Activated T-helper 9 cell treated with anti-CD3 and anti-CD28 coated beads, Interleukin-2, amount 50 U/mL, for 16 hours (primary cell): ENCODE measurements at places on chromosomes 6 and 20.

DNA sequence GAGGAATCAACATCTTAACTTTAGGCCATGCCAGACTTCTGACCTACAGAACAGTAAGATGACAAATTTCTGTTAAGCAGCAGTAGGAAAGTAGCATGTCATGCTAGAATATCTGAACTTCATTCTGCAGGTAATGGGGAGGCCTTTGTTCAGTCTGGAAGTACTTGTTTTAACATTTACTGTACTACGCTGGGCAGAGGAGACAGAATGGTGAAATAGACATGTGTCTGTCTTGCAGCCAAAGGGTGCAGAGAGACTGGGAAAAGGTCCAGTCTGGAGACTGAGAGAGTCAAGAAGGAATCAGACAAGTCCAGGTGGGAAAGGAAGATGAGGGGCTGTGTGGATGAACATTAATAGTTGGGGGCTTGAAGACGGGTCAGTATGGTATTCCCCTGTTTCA is 17.5 kb upstream of the ZBTB2 start:
- no peak for DNase-seq

DNA sequence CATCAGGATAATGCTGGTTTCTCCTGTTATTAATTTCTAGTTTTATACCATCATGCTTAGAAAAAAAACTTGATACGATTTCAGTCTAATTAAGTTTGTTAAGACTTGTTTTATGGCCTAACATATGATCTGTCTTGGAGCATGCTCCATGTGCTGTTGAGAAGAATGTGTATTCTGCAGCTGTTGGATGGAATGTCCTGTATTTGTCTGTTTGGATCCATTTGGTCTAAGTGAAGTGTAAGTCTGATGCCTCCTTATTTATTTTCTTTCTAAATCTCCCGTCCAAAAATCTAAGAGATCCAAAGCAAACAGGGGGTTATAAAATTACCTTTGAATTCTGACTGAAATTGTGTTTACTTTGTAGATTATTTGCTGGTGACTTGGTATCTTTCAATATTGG is 30.0 kb upstream of the PRND start:
- DNase-seq = no peak

- no peak for DNase-seq
These were observed 104.4 kb upstream of the SNX9 start for GRCh38 chr6:157718503-157719187.

DNA sequence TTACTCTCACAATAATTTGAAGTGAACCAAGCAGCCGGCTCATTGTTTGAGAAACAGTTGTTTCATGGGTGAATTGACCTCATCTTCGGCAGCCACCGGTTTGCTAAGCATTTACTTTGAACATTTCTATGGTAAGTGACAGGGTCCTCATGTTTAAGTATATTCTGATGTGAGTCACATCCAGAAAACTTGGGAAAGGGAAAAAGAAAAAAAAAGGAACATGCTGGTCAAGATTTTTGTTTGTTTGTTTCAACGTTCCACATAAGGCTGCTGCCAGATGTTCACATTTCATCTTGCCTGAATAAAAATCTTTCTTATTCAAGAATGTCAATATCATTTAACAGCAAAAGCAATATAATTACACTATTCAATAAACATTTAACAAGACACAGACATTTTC is 55.0 kb upstream of the EXOC2 start:
- no peak for DNase-seq

GRCh38 chr20:40986774-40987173 is 41.8 kb upstream of the TOP1 start:
- DNase-seq = no peak

DNA sequence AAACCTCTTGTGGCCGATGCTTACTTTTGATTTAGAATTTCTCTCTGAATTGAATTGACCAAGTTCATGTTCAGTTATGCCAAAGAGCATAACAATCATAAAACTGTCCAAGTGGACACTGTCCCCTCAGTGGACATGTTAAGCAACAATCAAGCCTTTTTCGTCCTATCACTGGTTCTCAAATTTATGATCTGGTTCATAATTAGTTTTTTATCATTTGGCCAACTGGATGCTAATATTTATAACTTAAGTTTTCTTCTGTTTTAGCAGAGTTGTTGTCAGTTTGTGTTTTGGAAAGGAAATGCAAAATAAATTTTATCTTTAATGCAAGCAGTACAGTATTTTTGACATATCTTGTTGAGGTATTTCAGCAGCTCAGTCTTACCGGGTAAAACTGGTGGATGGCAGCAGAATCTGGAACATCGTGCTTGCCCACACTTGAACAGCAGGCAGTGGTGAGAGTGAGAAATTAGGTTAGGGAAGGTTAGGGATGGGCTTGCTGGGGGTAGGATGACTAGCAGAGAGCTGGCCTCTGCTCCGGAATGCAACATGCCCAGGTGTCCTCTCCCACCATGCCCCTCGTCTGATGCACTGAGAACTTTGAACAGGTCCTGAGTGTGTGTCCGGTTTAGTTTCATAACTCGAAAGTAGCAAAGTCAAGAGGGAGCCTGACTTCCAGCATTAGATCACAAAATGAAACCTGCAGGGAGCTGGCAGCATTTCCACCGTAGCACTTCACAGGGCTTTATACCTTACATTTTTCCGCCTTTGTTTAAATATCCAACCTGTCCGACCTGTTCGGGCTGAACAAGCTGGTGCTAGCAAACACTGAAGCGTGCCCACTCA is 93.1 kb downstream of the RREB1 start:
- DNase-seq = no peak

DNA sequence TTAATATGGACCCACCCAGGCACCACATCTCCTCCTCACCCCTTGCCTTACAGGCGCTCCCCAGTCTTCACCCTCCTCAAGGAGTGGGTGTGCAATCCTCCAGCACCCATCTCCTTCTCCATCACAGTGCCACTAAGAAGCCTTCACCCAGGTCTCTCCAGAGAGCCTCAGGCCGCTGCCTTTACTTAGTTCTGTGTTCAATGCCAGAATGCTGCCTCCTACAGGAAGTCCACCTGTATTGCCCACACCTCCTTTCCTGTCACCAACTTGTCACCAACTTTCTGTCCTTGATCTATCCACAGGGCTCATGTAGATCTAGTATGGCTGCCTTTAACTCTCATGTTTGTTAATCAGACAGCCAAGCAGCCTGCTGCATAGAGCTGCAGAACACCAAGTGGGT is 586 bp upstream of the LST1 start:
- no peak for DNase-seq

- no peak for DNase-seq
These were observed 959.9 kb upstream of the FLRT3 start for GRCh38 chr20:15297059-15297875.

DNA sequence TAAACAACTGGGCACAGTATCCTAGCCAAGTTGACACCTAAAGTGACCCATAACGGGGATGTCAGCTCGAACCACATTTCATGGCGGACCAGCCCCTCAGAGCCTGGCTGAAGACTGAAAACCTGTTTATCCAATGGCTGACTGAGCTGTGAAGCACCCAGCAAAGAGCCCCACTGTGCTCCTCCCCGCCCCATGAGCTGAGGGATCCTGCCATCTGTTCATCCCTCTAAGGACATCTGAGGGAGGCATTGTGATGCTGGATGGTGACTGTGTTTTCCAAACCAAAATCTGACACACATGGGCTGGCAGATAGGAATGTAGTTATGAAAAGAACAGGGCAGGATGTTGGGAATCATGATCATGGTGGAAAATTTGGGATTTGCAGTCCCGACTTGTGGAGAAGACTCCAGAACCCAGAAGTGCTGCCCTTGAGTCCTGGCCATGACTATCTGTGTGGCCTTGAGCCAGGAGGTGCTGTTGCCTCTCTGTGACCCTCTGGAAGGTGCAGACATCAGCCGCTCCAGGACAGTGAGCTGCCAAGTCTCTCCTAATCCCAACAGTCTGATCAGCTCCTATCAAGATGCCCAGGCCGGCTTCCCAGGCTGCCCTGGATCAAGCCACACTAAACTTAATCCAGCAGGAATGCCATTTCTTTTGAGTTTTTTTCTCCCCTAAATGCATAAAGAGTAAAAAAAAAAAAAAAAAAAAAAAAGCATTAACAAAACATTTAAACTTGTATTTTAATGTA is 5.7 kb downstream of the EDN3 start:
- DNase-seq = no peak

DNA sequence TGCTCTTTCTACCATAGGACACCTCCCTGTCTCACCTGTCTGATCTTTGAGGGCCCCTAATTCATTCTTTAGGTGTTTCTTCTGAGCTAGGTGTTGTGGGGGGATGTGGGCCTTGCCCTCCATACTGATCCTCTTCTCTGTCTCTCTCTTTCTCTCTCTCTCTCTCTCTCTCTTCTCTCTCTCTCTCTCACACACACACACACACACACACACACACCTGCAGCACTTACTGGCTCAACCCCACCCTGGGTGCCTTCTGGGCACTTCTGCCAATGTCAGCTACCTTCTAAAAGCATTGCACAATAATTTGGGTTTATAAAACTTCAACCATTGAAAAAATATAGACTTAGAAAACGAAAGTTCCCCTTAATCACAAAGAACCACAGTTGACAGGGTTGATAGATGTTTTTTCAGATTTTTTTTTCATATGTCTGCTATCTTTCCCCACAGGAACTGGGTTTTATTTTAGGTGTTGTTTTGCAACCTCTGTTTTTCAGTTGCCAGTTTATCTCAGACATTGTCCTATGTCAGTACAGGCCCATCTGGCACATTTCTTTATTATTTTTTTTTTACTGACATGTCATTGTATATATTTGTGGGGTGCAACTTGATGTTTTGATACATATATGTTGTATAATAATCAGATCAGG is 28.1 kb downstream of the PKIG start:
- DNase-seq = no peak

DNA sequence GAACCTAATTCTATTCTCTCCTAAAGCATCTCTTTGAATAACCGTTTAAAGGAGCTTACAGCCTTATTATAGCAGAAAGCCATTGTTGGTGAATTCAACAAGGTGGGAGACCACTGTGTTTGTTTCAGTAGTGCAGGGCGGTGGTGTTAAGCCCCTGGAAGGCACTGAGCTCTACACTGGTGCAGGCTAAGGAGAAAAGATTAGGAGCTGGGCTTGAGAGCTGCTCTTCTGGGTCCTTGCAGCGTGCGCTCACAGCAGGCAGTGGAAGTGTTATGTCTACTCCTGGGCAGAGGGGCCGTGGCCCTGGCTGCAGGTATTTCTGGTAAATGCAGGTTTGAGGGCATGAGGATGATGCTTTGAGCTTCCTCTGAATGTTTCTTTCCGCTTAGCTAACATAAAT is 361.2 kb downstream of the RNF144B start:
- DNase-seq = no peak

- DNase-seq = no peak
These were observed 99.7 kb upstream of the RALGAPA2 start for GRCh38 chr20:20812136-20812535.

DNA sequence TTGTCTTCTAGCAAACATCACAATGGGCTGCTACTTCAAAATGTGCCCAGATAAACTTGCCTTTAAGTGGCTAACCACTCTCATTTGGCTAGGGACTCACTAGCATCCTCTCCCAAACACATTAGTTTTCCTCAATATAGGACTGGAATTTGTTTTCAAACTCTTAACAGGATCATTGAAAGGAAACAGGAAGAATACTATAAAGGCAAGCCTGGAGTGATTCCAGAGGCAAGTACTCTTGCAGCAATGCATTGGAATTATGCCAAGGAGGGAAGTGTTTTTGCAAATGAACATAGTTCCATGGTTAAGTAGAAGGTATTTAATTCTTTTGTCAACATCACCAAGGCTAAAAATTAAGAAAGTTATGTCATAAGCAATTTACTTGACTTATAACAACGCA is 12.2 kb downstream of the EPHA7 start:
- no peak for DNase-seq

GRCh38 chr6:90221403-90221802 is 75.2 kb downstream of the BACH2 start:
- no peak for DNase-seq

GRCh38 chr6:99590728-99591672 is 15.6 kb upstream of the PRDM13 start:
- DNase-seq = no peak
